ENCODE measurements at places on chromosomes 6 and 20.

GRCh38 chr6:99602520-99603420 lies 3.9 kb upstream of the PRDM13 start:
- no peak for DNase-seq

DNA sequence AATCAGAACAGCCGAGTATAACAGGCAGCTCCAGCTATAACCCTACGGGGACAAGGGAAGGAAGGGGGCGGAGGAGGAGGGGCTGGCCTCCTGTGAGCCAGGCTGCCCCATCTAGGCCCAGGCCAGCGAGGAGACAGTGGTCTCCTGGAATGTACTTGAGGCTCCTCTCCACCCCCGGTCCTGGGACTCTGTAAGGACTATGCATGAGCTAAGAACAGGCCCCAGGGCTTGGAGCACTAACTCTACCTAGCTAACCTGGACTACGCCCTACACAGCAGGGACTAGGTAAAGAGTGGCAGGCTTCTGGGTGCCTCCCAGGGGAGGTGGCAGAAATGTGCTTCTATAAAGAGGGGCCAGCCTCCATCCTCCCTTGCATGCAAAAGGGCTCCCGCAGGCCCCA lies 8.9 kb downstream of the KCNK15 start:
- no peak for DNase-seq

GRCh38 chr6:45116714-45117410 lies 211.3 kb upstream of the RUNX2 start:
- no peak for DNase-seq

DNA sequence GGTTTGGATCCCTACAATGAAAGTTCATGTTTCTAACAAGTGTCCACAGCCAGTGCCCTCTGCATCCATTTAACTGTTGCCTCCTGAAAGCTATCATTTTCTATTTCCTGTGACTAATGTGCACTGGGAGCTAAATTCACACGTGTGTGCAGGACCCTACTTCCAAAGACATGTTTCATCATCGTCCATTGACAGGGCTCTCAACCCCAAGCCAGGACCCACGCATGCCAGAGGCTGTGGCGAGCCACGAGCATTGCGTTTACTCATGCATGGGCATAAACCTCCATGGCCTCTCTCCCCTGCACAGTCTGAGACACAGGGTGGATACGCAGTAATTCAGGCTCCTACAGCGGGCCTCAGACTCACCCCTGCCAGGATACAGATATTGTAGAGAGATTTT lies 153.2 kb downstream of the MAFB start:
- no peak for DNase-seq

DNA sequence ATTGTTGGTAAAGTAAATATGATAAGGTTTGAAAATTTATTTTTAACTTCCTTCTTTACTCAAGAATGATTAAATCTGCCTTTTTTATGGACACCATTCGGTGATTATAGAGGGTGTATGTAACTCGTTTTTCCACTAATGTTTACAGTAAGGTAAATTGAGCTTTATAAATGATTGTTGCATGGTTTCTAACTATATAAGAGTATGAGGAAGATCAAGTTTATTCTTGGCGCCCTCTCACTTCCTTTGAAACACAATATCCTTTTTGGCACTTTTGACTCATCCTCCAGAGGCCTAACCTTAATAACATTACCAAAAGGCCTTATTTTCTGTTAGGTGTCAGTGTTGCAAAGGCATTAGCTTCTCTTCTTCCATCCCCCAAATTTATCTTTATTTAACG lies 41.8 kb upstream of the MTRF1L start:
- no peak for DNase-seq

DNA sequence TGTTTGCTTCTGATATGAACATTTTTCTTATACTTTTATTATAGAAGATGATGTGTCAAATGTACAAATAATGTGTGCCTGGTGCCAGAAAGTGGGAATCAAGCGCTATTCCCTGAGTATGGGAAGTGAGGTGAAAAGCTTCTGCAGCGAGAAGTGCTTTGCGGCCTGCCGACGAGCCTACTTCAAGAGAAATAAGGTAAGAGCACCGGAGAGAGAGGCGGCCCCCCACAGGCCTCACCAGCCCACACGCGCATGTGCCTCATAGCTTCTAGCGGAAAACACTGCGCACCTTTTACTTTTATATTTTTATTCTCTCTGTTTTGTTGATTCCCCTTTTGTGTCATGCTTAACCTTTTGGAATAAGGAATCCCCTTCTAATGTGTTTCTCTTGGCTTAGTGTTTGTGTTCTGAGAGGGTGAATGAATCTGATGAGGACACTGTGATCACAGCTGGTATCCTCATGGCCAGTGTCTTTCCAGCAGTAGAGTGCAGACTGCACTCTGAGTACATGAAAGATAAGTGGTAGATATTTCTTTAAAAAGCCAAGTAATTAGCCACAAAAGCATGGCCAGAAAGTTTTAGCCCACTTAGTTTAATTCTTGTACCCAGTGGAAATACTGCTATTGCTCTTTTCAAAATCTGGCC lies 43.6 kb downstream of the SOBP start:
- DNase-seq = no peak

GRCh38 chr20:36607586-36608387 lies 2.2 kb downstream of the RAB5IF start:
- DNase-seq = no peak

- DNase-seq = no peak
Observed at GRCh38 chr6:129120856-129121638, 238.1 kb downstream of the LAMA2 start.

DNA sequence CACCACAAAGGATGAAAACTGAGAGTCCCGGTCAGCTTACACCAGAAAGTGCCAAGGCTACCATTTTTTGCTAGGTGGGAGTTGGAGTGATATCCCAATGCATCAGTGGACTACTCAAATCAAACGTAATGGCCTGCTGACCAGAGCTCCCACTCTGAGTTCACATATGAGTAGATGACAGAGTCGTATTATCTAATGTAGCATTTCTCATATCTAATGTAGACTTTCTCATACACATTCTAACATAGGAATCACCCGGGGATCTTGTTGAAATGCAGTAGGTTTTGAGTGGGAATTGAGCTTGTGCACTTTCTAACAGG lies 38.4 kb upstream of the FUCA2 start:
- no peak for DNase-seq

- no peak for DNase-seq
Observed at GRCh38 chr6:43394982-43395381, 25.5 kb upstream of the ZNF318 start.

- no peak for DNase-seq
Observed at GRCh38 chr6:166582258-166582657, 4.2 kb downstream of the RAMACL start.

GRCh38 chr6:40386200-40386599 lies 201.0 kb downstream of the LRFN2 start:
- no peak for DNase-seq

DNA sequence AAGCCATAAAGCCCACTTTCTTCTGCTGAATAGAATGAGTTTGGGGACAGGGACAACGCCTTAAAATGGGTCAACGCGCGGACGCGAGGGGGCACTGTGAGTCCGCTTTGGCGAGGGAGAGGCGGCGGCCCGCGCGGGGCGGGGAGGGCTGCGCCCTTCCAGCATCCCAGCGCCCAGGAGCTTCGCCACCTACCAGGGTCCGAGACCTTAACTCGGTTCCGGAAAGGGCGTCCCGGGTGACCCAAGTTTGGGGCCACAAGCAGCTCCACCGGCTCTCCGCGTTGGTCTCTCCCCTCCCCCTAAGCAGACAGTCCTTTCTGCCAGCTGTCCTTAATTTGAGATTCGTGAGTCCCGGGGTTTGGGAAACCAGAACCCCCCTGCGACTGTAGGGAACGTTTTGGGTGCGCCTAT lies 1.8 kb upstream of the SAMD5 start:
- DNase-seq = peak; percentile 85

DNA sequence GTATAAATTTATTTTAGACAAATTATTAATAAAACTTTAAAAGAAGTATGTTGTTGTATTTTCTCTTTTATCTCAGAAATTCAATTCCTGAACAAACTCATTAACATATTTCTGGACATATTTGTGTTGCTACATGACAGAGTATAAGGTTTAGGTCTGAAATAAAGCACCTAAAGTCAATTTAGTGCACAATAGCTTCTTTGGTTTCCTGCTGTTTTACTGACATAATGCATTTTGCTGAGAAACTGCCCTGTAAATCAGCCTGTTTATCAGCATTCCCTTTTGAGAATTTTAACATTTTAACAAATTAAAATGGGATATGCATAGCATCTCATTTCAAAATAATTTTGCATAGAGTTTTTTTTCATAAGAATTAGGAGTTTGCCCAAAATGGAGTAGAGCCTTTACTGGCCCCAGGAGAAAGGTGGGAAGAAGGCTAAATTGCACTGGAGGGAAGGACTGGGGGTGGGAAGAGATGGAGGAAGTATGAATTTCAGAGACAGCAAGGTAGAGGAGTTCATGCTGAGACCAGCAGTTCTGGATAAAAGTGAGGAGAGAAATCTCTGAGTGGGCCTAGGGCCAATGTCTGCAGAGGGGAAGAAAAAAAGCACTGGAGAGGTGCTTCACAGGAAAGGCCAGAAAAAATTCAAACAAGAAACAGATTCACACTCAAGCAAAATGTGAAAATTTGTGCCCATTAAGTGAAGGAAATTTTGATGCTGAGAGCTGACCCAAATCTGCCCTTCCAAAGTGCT lies 324.2 kb upstream of the HSF2 start:
- DNase-seq = no peak

DNA sequence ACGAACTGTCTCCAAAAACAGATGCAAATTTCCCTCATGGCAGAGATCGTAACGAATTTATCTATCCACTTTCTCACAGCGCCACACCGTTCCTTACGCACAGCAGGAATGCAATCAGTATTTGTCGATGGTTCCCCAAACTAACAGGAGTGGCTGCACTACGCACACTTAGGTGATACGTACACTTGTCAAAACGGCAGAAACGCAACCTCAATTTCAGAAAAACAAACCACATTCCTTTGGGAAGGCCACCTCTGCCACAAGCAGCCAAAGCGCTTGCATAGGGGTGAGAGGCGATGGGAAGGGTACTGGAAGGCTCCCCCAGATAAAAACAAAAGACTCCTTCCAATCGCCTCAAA lies 638 bp downstream of the MDN1 start:
- no peak for DNase-seq

GRCh38 chr6:132446141-132446854 lies 45.0 kb upstream of the MOXD1 start:
- DNase-seq = no peak

DNA sequence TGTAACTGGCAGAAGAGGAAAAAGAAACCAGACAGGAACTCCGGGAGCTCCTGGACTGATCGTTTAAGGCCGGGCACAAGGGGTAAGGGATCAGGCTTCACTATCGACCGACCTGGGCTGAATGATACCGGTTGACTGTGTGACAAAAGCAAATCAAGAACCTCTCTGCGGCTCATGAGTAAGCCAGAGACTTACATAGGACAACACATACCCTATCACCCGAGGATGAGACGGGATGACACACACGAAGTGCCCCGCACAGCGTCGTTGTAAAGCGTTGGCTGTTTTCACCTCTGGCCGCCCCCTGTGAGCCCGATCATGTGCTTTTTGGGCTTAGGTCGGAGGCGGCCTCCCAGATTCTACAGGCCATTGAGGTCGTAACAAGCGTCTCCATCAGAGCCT lies 695 bp upstream of the TGIF2 start:
- no peak for DNase-seq

GRCh38 chr6:110650755-110651154 lies 164.5 kb downstream of the CDK19 start:
- DNase-seq = no peak

DNA sequence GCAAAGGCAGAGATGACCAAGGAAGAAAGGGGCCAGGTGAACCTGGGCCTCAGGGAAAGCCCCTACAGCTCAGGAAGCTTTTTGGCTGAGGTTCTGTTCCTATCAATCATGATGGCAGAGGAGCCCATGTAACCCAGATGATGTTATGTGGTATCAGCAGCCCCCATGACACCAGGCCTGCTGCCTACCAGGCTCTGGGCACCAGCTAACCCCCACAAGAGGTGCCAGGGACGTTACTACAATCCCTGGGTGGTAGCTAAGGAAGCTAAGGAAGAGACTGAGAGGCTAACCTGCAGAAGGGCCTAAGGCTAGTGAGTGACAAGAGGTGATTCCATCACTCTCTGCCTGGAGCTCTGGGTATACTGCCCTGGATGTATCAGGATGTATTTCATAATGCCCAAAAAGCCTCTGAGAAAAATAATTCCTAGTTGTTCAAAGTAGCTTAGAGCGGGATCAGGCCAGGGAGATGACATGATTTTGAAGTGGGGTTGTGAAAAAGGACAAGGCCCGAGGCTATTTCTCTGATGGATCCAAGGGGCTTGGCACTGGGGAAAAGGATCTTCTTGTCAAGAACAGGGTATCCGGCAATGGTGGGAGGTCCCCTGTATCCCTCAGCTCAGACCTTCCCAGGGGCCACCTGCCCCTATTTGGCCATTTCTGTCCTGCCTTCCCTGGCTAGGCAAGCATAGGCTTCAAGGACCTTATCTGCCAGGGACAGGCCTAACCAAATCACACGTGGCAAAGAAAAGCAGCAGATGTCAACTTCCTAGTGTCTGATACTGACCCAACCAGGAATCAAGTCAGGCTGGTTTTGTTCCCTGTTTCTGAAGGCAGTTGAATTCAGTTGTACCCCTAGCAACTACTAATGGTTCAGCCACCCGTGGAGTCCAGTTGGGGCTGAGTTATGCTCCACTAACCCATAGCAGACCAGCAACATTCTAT lies 41.3 kb downstream of the PANK2 start:
- no peak for DNase-seq

- DNase-seq = peak; percentile 33
Observed at GRCh38 chr6:116465246-116465645, 4.1 kb downstream of the CALHM6 start.

- no peak for DNase-seq
Observed at GRCh38 chr20:20568604-20569205, 143.7 kb downstream of the RALGAPA2 start.

DNA sequence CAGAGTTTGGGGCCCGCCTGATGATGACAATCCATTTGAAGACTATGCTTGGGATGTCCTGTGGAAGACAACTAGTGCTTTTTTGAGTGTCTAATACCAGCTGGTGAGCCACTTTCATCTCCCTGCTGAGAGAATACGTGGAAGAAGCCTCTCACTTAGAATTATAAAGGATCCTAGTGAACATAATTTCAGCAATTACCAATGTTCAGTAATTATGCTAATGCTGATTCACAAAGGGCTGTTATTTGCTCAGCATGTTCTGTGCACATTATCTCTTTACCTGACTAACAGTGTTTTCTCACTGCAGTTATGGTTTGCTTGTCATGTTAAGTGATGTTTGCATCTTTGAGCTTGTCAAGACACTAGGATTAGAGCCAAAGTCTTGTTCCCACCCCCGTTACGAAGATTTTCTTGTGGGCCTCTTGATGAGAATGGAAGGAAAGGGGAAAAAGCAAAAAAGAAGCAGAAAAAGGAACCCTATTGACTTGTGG lies 282.1 kb upstream of the CHD6 start:
- no peak for DNase-seq

DNA sequence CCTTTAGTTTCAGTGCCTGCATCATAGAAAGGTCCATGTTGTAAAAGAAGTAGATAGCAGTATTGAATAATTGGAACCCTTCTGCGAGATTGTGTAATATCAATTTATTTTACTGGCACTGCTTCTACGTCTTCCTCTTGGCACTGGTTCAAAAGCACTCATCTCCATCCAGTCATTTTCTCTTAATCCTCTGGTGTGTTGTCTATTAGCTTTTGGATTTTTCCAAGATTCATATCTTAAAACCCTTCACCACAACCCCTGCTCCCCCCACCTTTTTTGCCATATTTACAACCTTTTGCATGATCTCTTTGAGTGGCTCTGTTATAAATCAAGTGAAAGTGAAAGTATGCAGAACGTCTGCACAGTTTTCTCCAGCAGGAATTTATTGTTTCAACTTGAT lies 76.6 kb upstream of the HSF2 start:
- DNase-seq = no peak
